NCI-H1930 (cell line): ENCODE measurements at places on chromosomes 16 and 17.
A peak's percentile ranks its signal among the peaks of the same experiment; 100 is the strongest.

GRCh38 chr17:64327201-64327930 lies 63.3 kb downstream of the PECAM1 start:
- no peak for DNase-seq

DNA sequence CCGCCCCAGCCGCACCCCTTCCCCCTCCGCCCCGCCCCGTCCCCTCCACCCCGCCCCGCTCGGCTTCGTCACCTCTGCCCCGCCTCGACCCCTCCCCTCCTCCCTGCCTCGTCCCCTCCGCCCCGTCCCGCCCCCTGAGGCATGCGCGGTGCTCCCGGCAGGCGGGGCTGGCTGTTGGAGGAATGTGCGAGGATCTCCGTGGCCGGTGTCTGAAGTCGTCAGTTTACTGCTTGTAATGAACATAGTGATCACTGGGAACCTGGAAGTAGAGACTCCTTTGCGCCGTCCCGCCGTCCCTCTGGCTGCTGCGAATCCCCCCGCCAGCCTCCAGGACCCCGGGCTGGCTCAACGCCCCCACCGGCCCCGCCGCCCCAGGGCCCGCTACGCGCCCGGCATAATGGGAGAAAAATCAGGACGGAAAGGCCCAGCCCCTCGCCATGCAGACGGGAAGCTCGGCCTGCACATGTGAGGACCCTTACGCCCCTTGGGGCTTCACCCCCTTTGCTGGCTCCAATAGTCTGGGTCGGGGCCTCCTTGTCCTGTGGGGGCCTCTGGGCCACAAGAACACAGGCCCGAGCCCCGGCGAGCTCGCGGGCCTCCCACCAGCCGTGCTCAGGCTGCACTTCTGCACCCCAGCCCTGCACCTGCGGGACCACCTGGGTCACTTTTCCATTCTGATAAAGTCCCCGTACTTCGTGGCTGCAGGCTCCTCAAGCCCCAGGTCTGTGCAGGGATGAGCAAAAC lies 743.1 kb downstream of the KCNJ18 start:
- peak; percentile 62 for DNase-seq

DNA sequence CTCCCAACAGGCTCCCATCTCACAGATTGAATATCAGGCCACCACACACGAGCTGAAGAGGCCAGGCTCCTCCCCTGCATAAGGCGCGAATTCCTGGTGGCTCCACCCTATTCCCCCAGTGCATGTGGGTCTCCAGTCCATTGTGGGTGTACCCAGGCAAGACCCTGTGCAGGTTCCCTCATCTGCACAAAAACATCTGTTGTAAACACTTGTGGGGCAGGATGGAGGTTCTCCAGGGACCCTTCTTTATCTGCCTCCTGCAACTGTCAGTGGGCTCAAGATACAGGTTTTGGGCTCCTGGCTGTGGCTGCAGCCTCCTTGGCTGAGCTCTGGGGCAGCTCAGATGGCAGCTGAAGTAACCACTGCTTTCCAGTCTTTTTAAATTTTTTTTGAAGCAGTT lies 17.6 kb upstream of the LGALS9 start:
- DNase-seq: no peak

DNA sequence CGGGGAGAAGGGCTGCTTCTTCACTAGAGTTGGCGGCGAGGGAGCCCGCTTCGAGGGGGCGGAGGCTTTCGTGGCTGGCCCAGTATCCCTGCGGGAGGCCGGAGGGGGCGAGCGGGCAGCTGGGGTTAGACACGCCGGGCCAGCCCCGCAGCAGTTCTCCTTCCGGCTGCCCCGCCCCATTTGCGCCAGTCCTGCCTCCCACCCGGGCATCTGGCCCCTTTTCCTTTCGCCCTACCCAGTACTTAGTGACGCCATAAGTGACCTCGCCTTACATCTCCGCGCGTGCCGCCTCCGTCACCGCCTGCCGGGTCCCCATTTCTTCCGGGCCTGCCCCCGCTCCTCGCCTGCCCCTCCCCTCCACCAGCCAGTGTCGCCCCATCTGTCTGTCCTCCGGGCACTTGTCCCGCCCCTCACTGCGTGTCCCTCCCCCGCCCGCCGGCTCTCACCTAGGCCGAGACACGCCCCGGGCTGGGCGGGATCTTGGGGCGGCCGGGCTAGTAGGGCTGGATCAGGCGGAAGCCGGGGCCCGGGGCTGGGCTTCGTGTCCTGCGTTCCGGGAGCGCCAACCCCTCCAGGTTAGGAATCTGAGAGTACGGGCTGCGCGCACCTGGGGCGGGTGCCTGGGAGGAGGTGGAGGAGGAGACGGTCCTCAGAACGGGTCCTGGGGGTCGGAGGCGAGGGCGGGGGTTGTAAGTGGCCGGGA lies 14.3 kb downstream of the SPATA32 start:
- DNase-seq: peak; percentile 94

DNA sequence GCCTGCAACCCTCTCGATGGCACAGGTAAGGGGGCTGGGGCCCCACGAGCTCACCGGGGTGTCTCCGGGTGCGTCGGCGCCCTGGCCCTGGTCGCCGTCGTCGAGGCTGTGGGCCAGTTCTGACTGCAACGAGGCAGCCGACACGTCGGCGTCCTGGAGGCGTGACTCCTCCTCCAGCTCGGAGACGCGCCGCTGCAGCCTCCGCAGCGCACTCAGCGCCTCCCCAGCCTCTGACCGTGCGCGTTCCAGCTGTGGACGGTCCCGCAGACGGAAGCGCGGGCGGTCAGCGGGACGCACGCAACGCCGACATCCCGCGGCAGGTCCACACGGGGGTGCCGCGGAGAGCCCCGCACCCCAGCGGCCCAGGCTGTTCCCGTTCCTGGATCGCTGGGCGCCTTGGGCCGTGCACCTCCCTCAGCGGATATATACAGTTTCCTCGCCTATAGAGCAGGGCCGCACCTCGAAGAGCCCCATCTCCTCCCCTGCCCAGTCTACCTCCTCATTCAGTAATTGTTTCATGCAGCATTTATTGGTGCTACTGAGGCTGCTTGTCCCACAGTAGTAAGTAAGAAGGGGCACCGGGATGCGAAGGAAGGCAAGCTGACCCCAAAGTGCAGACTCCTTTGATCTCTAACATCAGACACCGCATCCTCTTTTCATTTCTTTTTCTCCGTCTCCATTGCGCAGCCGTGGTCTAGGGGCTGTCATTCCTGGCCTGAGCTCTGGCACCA lies 5.8 kb downstream of the THOC6 start:
- peak; percentile 42 for DNase-seq
